ENCODE measurements at places on chromosomes 6 and 20.

- peak; percentile 10 for DNase-seq
These were observed 6.1 kb upstream of the NANP start for GRCh38 chr20:25629816-25630499.

DNA sequence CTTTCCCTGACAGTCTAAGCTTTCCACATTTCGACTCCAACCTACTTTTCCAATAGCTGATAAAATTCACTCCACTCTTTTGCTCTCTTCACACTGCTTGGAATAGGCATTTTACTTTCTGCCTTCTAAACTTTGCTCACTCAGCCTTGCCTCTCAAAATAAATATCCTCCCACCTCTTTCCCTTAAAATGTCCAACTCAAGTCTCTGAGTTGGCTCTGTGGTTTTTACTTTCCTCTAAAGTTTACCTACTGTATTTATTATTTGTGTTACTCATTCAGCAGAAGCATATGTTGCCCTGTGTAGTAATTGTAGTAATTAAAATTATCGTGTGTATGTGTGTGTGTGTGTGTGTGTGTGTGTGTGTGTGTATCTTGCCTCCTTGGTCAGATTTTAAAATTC, 20.0 kb upstream of the CDYL start:
- DNase-seq = no peak

DNA sequence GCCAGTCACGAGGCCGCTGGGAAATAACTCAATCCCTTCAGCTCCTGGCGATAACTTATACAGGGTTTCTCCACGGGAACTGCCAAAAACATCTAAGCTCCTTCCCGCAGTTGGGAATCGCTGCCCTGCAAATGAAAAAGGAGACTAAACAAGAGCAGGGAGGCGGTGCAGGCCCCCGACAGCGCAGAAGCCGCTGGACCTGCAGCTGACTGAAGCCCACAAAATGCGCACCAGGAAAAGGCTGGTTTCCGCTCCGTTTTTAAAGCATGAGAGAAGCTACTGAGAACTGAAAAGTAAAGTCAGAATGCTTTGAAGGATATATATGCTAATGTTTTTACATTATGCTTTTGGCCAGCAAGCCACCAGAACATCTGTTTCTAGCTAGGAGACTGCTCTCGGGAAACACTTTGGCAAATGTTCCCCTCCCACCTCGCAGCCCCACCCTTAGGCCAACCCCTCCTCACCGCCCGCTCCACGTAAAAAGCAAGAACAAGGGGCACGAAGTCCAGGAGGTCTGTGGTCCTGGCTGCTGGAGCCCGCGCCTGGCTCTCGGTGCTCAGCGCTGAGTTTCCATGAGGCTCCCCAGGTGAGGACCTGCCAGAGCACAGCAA, 90.5 kb downstream of the SOD2 start:
- no peak for DNase-seq

DNA sequence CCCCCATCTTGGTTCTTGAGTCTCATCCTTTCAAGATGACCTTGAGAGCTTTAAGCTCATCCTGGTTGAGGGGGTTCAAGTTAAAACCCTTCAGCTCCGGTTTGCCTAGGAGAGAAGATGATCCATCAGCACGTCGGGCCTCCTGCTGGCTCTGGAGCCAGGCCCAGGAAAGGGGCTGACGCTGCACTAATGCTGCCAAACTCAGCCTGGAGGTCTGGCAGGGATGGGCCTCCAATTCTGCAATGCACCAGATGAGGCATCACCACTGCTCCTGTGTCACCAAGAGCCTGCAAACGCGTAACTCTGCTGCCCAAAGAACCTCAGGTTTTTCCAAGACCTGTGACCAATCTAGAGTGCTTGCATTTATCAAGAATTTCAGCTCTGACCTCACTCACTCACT, 6.1 kb downstream of the PDRG1 start:
- DNase-seq = no peak

DNA sequence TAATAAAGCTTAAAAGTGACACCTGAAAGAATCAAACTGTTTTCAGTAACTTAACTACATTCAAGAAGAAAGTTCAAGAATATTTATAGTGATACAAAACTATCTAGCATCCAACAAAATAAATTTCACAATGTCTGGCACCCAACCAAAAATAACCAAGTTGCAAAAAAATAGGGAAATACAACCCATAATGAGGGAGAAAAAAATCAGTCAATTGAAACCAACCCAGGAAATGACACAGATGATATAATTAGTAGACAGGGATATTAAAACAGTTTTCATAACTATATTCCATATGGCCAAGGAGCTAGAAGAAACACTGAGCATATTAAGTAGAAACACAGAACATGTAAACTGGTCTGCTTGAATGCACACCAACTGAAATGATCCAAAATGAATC, 120.2 kb upstream of the BEND3 start:
- no peak for DNase-seq

GRCh38 chr6:111861431-111861885, 11.8 kb downstream of the FYN start:
- no peak for DNase-seq

- DNase-seq = no peak
These were observed 12.6 kb downstream of the MCM3 start for GRCh38 chr6:52271852-52272460.

- DNase-seq = no peak
These were observed 220.2 kb upstream of the CEP162 start for GRCh38 chr6:84447651-84448050.

All from activated CD4-positive, alpha-beta T cell treated with anti-CD3 and anti-CD28 coated beads, Interleukin-10, Interleukin-2, amounts not matched to agents 100 ng/mL and 50 ng/mL, durations not matched to agents 16 hours and 8 hours (primary cell).